ENCODE measurements at places on chromosomes 3 and 15.

DNA sequence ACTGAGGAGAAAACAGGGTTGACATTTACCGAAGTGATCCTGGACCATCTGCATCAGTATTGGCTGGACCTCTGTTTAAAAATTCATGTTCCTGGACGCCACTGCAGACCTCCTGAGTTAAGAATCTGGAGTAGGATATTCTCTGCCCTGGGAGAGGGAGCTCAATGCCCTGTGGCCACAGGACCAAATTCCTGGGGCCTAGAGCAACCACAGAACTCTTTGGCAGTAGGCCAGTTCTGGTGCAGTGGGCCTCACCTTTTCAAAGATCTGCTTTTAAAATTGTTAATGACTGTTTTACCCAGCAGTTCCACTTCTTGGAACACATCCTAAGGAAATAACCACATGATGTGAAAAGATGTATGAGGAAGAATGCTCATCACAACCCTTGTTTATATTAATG lies 133.3 kb upstream of the ADPGK start:
- no peak for DNase-seq

- DNase-seq, result no peak
Observed at GRCh38 chr15:96422125-96422524, 91.6 kb downstream of the NR2F2 start.

- DNase-seq, result no peak
Observed at GRCh38 chr3:58005669-58006068, 2.6 kb upstream of the FLNB start.

GRCh38 chr3:16550305-16550675 lies 36.8 kb upstream of the RFTN1 start:
- no peak for DNase-seq

- DNase-seq, result no peak
Observed at GRCh38 chr3:5022966-5023776, 43.9 kb downstream of the BHLHE40 start.

GRCh38 chr3:133896002-133896761 lies 500 bp upstream of the RAB6B start:
- no peak for DNase-seq

All from activated effector memory CD4-positive, alpha-beta T cell treated with Interleukin-2 at 50 U/mL for 16 hours (primary cell).